NCI-H2171 (cell line): ENCODE measurements at places on chromosomes 4 and X.

- DNase-seq = no peak
Measured at GRCh38 chrX:109398833-109399232, 83.1 kb downstream of the GUCY2F start.

DNA sequence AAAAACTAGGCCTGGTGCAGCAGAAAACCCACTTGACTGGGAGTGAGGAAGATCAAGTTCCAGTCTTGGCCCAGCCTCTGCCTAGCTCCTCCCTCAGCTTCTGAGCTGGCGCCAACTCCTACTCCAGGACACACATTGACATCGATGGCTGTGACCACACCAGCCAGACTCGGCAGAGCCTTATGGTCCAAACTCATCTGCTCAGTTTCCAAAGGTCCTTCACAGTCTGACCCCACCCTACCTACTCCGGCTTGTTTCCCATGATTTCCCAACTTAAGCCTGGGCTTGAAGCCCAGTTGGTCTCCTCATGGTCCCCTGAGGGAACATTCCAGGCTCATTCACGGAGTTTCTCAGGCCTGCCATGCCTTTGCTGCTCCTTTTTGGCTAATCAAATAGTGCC, 10.1 kb downstream of the ELF4 start:
- DNase-seq = no peak

- no peak for DNase-seq
Measured at GRCh38 chrX:81537723-81538122, 335.8 kb downstream of the SH3BGRL start.

- DNase-seq = no peak
Measured at GRCh38 chrX:10952619-10953018, 158.5 kb upstream of the HCCS start.

- no peak for DNase-seq
Measured at GRCh38 chr4:133910165-133910564, 291.4 kb downstream of the PABPC4L start.

DNA sequence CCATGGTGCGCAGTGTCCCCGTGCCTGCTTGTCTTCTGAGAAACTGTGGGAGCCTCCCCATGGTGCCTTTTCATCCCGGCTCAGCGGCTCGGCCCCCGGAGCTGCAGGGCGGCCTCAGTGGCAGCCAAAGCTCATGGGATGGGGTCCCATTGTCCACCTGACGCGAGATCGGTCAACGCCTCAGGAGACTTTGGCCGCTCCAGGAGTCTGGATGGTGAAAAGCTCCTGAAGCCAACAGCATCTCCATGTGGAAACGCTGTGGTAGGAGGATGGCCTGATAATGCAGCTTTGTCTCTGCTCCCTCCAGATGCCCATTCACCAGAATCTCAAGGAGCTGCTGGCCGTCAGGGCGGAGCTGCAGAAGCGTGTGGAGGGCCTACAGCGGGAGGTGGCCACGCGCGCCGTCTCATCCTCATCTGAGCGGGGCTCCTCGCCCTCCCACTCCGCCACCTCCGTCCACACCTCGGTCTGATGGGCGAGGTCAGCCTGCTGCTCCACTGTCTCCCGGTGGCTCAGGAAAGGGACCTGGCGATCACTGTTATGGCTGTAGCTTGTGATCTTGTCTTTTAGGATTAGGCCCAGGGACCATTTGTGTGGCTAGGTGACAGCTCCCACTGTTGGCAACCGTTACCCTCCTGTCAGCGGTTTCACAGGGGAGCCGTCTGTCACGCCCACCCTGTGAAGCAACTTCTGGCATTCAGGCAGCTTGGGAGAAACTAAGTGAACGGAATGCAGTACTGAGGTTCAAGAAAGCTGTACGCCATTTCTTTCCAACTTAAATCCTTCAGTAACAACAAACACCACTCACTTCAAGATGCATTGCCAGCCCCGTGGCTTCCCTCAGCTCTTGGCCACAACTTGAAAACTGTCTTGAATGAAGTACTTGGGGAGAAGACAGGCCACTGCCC, 69.3 kb downstream of the MTMR1 start:
- no peak for DNase-seq

DNA sequence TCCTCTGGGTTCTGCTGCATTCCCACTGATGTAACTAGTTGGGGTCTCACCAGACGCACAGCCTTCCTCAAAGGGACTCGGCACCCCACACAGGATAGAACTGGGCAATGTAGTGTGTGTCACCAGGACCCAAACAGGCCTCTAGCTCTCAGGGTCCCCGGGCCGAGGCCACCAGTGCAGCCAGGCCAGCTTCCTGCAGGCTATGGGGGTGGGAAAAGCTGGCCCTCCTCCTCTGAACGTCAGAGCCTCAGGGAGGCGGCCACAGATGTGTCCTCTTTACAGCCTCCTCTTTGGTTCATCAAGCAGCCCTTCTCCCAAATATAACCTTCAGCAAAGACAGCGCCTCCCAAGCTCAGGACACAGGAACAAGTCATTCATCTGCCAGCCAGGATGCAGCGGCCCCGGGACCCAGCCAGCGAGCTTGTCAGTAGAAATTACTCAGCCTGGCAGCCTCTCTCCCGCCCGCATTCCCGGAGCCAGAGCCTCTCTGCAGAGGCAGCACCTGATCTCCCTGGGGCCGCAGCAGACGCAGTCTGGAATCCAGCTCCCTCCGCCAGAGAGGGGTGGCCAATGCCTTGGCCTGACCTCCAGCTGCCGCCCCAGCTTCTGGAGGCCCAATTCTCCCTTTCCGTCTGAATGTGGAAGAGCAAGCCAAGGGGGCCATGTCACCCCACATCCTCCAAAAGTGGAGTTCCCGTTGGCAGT, 288.5 kb downstream of the FBXW7 start:
- DNase-seq = no peak

- DNase-seq = no peak
Measured at GRCh38 chr4:123077330-123077729, 154.9 kb upstream of the NUDT6 start.

DNA sequence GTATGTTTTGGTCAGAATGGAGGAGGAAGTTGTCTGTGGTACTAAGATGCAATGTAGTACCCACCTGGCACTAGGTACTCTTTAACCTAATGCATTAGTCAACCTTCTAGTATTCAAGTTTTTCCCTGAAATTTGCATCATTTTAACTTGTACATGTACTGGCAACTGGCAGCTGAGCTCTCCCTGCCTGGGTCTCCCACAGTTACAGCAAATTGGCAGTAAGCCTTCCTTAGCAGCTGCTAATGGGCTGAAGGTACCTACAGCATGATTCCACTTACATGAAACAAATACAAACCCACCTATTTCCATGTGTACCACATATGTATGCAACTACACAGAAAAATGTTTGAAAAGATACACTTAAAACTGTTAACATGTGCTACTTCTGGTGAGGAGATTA, 8.1 kb upstream of the KLHL2 start:
- no peak for DNase-seq

- no peak for DNase-seq
Measured at GRCh38 chrX:7689791-7690412, 153.1 kb upstream of the VCX start.

DNA sequence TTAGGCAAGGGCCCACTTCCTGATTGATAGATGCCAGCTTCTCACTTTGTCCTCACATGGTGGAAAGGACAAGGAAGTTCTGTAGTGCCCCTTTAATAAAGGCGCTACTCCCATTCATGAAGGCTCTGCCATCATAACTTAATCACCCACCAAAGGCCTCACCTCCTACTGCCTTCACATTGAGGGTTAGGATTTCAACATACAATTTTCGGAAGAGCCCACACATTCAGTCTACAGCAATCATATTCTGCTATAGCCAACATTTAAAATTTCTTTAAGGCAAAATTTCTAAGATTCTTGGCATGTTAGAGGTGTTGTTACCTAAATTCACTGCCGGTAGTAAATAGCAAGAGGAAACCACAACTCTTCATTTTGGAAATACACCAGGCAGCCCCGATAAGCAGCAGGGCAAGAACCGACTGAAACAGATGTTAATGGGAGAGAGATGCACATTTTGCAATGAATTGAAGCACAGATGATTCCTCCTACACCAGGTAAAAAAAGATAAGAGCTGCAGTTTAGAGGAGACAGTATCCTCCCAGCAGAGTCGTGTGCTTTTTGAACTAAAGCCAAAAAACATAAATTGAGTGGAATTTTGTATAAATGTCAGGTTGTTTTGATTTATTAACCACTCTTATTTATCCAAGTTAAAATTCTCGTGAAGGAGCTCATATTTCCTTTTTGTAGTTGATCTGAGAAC, 594.9 kb downstream of the KCTD8 start:
- peak; percentile 13 for DNase-seq

GRCh38 chrX:38859602-38860001, 58.3 kb downstream of the MID1IP1 start:
- DNase-seq = no peak

DNA sequence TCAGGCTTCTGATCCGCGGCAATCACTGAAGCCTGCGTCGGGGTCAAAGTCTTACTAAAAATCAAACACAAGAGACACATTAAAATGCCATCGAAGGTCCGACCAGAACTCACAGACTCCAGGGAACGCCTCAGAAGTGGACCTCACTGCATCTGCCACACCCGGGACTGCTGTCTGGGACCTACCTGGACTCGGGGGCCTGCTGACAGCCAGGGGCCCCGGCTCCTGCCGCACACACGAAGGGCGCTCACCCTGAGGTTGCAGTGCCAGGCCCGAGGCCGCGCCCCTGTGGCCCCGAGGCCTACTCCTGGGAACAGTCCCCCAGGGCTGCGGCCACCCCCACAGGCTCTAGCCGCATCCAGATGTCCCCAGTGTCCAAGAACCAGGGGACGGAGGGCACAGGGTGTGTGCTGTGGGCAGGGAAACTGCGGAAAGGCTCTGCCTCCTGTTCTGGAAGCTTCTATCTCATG, 7.4 kb downstream of the CTBP1 start:
- DNase-seq = no peak

GRCh38 chr4:136355970-136356369, 1176.3 kb downstream of the PCDH18 start:
- no peak for DNase-seq

GRCh38 chr4:99668472-99668871, 10.8 kb upstream of the C4orf54 start:
- no peak for DNase-seq

- no peak for DNase-seq
Measured at GRCh38 chrX:20519826-20520225, 253.1 kb upstream of the RPS6KA3 start.

DNA sequence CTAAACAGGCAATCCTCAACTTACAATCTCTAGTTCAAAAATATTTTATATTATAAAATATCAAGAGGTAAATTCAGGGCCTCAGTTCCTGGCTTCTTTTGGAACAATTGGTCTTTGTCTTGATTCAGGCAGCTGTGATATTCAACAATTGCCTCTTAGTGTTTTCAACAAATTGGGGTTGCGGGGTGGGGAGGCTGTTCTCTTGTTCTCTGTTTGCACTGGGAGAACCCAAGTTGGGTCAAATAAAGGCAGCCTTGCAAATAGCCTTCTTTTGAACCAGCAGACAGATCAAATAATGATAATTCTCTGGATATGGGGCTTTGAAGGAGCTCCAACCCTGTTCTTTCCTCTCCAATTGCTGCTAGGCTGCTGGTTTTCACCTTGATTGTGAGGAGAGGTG, 142.5 kb downstream of the COL4A5 start:
- no peak for DNase-seq

GRCh38 chr4:17812801-17813200, 2.0 kb downstream of the NCAPG start:
- DNase-seq = no peak

DNA sequence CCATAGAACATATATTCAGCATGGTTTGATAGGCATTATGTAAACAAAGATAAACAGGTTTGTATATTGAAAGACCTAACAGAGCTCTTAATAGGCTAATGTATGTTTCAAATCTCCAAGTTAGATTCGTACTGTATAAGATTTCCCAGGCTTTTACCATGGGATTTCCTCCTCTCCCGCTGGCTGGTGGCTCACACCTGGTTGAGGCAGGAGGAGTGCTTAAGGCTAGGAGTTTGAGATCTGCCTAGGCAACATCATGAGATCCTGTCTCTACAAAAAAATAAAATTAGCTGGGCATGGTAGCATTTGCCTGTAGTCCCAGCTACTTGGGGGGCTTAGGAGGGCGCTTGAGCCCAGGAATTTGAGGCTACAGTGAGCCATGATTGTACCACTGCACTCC, 5.4 kb downstream of the CPE start:
- DNase-seq = peak; percentile 1

DNA sequence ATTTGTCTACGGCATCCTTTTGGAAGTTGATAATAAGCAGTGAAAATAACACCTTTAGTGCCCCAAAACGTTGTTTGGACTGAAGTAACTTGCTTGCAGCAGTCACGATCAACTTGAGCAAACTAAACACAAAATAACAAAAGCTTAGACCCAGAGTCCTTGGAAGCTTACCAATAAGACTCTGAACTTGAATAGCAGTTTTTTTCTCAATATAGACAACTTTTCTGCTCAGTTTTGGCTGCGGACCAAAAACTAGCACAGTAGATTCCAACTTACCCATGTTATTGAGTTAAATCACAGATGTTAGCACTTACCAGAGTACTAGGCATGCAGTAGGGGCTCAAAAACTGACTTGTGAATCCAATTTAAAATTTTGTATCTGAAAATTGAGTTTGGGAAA, 746.9 kb downstream of the PCDH19 start:
- DNase-seq = no peak

GRCh38 chrX:17520016-17520615, 145.1 kb downstream of the NHS start:
- DNase-seq = no peak

DNA sequence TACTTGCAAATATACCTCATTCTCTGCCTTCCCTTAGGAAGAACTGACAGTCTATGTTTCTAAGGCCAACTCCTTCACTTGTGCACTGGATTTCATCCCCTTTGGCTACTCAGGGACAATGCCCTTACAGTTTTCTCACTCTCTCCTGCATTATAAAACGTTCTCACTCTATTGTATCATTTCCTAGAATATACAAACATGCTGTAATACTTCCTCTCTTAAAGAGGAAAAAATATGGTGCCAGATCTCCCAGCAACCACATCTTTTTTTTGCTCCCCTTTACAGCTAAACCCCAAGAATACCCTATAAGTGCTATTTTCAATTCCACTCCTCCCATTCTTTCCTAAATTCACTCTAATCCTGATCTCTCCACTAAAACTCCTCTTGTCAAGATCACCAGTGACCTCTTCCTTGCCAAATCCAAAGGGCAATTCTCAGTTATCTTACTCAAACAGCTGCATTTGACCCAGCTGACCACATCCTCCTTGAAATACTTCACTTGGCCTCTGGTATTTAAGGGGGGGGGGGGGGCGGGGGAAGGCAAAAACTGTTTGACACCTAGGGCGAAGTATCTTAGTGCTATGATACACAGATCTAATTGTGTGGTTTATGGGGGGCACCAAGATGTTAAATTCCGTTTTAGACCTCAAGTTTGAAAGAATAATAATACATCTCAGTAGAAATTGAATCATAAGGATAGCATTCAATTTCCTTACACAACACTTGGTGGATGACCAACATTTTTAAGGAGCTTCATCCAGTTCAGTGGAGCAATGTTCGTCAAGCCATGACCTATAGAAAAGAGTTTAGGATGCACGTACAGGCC, 1.6 kb downstream of the RCHY1 start:
- DNase-seq = no peak

- no peak for DNase-seq
Measured at GRCh38 chr4:140813804-140814203, 57.6 kb upstream of the TBC1D9 start.

GRCh38 chrX:41407816-41408215, 39.3 kb upstream of the NYX start:
- DNase-seq = no peak

GRCh38 chrX:46366381-46367207, 178.6 kb downstream of the ZNF674 start:
- DNase-seq = peak; percentile 51

GRCh38 chr4:117637347-117637746, 396.9 kb upstream of the NDST3 start:
- no peak for DNase-seq

- no peak for DNase-seq
Measured at GRCh38 chrX:27575565-27575964, 14.6 kb upstream of the DCAF8L2 start.

- DNase-seq = no peak
Measured at GRCh38 chr4:150224896-150225591, 146.8 kb downstream of the DCLK2 start.
